Epithelial cell of esophagus (primary cell): ENCODE measurements at places on chromosomes 5 and 9.
A peak's percentile ranks its signal among the peaks of the same experiment; 100 is the strongest.

DNA sequence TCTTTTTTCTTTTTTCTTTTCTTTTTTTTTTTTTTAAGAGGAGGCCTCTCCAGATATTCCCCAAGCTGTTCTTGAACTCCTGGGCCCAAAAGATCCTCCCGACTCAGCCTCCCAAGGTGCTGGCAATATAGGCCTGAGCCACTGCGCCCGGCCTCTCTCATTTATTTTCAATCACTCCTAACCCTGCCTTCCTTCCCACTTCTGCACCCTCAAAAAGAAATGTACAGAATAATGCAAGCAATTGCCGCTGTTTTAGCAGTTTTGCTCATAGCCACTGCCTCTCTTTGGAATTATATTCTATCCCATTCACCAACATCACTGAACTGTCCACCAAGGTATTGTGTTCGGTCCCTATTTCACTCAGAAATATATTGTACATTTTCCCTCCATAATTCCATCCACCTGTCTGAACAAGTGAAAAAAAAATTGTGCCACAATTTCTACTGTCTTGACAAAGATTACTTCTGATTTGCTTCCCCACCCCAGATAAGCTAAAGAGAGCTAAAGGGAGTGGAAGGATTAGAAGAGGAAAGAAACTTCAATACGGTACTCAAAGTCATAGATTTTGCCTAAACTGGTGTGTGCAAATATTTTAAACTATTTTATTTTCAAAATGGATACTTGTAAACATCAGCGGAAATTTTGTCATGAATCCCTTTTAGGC, 1.9 kb downstream of the FNBP1 start:
- no peak for DNase-seq

- DNase-seq = peak; percentile 61
These were observed 21.0 kb downstream of the RUSC2 start for GRCh38 chr9:35510754-35511428.

DNA sequence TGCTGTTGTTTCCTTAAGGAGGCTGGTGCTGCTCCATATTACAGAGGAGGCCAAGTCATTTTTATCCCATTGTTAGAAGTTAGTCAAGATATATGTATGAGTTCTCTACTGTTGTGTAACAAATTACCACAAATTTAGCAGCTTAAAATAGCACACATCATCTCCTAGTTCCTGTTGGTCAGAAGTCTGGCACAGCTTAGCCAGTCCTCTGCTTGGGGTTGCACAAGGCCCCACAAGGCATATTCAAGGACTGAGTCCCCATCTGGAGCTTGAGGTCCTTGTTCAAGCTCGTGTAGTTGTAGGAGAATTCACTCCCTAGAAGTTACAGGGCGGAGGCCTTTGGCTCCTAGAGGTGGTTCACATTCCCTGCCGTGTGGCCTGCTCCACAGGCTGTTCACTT, 14.7 kb downstream of the MTAP start:
- peak; percentile 39 for DNase-seq

- DNase-seq = no peak
These were observed 73.9 kb downstream of the KIF24 start for GRCh38 chr9:34254966-34255825.

GRCh38 chr9:69874301-69875060, 53.9 kb downstream of the CFAP95 start:
- no peak for DNase-seq

GRCh38 chr9:78091731-78092130, 60.1 kb upstream of the GNAQ start:
- DNase-seq = no peak

DNA sequence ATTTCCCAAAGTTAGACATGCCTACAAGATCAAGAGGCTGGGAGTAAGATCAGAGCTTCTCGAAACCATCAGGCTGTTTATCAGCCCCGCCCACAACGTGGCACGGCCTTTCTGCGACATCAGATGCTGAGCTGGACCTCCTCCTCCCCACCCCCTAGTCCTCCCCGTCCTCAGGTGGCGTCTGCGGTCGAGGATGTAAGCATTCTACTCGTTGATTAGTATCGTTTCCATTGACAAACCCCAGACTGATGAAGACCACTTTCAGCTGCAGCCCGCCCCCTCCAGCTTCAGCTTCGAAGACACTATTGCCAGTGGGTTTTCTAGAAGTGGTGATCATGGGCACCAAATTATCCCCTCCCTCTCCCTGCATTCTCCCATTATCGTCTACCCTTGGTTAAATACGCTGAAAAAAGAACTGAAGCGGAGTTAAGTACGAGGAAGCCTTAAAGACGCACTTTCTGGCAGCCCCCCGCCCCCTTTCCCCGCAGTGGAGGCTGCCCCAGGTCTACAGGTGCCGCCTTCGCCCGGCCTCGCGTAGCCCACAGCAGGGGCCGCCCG, 1.1 kb downstream of the PPIC start:
- peak; percentile 72 for DNase-seq

GRCh38 chr9:90141723-90142122, 500.9 kb downstream of the DIRAS2 start:
- peak; percentile 36 for DNase-seq

DNA sequence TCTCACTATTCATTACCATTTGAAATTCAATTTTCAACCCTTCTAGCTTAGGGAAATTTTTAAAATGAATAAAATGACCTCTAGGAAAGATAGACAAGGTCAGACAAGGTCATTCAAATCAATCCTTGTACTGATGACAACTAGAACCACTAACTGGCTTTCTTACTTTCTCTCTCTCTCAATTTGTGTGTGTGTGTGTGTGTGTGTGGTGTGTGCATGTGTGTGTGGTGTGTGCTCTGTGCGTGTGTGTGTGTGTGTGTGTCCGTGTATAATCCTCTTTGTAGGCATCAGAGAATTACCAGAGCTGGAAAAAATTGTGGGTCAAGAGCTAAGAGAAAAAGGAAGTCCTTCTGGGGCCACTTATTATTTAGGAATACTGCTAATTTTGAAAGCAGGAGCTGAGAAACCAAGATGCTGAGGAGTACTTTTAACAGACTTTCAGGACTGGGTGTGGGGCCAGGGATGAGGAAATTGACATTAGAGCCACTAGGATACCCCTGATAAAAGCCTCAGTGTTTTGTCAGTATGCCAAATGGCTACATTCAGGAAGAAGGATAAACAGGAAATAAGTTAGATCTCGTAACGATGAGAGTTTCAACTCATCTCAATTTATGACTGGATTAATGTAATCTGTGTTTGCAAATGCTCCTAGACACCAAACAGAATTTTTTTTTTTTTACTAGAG, 723.3 kb downstream of the CETN3 start:
- no peak for DNase-seq

- no peak for DNase-seq
These were observed 75.7 kb downstream of the TMC1 start for GRCh38 chr9:72597181-72597517.

DNA sequence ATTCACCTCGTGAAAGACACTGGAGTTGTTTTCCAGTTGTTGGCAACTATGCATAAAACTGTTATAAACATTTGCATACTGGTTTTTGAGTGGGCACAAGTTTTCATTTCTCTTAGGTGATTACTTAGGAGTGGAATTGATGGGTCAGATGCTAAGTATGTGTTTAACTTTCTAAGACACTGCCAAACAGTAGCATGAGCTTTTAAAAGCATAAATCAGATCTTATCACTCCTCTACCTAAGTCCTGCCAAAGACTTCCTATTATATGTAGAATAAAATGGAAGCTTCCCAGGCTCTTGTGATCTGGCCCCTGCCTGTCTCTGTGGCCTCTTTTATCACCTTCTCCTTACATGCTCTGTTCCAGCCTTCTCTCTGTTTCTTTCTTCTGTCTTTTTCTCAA, 72.6 kb downstream of the SH3RF2 start:
- no peak for DNase-seq

- DNase-seq = no peak
These were observed 53.4 kb downstream of the MAN2A1 start for GRCh38 chr5:109743041-109743531.

DNA sequence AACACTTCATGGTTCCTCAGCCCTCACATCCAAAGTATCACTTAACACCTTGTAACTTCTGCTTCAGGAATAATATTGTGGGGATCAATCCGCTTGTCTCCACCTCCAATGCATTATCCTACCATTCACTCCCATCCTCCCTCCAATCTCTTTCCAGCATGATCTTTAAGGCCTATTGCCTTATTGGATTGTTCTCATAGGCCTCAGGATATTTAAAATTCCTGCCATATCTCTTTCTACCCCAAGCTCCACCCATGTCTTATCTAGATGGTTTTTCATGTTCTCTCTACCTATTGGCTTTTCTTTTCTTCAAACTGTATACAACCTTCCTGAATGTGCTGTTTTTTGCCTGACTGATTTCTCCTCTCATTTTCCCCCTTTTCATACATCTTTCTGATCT, 7.2 kb downstream of the KDM4C start:
- DNase-seq = no peak

GRCh38 chr5:169029037-169029436, 271.9 kb downstream of the SLIT3 start:
- no peak for DNase-seq

DNA sequence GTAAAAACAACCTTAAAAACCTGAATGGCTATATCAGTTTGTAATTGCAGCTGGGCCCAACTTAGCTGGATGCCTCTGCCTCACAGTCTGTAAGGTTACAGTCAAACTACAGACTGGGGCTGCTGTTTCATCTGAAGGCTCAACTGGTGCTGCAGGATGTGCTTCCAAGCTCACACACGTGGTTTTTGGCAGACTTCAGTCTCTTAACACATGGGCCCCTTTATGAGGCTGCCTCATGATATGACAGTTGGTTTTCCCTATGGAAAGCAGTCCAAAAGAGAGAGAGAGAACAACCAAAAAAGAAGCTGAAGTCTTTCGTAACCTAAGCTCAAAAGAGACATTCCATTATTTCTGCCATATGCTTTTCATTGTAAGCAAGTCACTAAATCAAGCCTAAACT, 27.4 kb downstream of the CTSL start:
- DNase-seq = no peak

DNA sequence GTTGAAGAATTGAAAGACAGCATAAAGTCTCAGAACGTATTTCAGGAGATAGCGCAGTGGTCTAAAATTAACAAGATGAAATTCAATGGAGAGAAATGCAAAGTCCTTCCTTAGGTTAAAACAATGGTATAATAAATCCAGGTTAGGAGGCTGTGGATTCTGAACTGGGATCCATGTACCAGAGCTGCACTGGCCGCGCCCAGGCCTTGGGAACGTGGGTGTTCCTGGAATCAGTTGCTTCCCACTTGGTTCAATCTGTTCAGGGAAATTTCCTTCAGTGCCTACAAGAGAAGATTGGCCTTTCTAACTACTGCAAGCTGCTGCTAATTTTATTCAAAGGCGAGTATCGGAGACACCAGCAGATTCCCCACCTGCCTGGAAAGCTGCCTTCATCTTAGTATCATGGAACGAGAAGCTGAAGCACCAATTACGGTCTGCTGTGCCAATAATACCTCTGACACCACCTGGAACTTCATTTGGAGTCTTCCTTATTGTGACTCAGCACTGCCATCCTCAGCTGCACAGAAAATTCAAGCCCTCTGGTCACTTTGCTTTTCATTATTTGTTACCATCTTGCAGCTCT, 14.3 kb upstream of the CTNND2 start:
- no peak for DNase-seq

DNA sequence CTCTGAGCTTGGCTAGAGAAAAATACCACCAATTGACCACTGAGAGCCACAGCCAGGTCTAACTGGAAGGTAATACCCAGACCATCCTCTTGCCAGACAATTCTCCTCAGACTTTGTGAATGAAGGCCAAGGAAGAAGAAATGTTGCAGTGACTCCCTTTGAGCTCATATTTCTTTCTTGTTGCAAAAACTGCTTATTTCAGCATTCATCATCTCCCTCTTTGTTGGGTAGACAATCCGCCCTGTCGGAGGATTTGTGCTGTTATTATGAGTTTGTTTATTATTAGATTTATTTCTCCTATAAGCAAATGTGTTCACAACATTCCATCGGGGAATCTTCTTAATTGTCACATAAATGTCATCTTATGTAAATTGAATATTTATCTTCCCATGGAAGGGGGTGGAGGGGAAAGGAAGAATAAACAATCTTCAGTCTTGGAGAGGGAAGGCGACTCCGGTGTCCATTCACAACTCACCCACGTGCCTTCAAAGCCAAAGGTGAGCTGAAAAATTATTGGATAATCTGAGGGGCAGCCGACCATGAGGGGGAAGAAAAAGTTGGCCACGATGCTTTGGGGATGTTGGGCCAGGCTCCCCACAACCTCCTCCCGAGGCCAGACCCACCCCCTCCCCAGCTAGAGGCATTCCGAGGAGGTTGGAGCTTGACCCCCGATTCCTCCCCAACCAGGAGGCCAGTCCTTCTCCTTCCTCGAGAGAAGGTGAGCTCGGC, 1.8 kb upstream of the JADE2 start:
- DNase-seq = no peak

- no peak for DNase-seq
These were observed 44.2 kb downstream of the PKD2L2 start for GRCh38 chr5:137933491-137933911.

DNA sequence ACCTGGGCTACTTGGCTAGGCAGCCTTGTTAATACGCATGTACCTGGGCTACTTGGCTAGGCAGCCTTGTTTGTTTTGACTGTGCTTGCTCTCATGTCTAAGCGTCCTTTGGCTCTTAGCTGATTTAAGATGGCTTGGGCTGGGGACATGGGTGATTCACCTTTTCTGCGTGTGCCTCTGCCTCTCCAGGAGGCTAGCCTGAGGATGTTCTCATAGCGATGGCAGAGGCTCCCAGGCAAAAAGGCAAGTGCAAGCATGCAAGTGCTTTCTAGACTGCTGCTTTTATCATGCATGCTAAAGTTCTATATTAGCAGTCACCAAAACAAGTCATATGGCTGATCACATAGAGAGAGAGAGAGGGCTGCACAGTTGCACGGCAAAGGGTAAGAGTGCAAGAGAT, 300.5 kb downstream of the IRX1 start:
- peak; percentile 89 for DNase-seq

DNA sequence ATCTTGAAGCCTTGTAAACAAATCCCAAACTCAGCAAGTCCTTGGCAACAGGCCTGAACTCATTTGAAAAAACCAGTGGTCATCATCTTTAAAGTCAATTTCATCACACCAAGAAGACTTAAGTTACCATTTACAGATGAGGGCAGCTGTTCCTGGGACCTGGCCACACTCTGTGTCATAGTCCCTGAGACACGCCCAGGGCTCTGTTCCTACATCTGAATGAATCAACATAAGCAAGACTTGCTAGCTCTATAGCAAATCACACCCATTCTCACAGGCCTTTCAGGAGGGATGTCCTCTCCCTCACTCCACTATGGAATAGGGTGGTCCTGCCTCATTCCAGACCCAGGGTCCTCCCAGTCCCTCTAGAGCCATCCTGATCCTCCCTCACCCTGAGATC, 142.8 kb downstream of the NSG2 start:
- no peak for DNase-seq

DNA sequence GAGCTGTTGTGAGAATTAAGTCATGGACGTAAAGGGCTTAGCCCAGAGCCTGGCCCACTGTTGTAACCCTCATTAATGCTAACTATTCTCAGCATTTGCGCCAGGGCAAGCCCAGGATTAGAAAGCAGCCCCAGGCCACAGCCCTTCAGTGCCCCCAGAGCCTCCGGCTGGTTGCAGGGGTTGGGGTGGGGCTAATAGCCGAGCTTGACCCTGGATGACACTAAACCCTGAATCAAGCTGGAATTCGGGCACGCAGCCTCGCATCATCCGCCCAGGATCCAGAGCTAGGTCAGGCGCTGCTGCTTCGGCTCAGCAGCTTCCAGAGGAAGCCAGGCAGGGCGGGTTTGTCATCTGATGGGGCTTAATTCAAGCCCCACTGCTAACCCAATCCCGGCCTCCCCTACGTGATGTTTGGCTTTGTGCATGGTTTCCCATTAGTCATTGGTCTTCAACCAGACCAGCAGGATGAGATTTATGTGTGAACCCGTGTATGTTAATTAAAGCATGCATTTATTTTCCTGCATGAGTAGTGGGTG, 1.2 kb upstream of the MEGF9 start:
- peak; percentile 79 for DNase-seq
